Astrocyte of the spinal cord (primary cell): ENCODE measurements at places on chromosomes 1 and 21.
A peak's percentile ranks its signal among the peaks of the same experiment; 100 is the strongest.

GRCh38 chr1:1304331-1305299 lies 3.1 kb downstream of the ACAP3 start:
- peak; percentile 67 for DNase-seq

GRCh38 chr1:246725191-246725590 lies 982 bp downstream of the SCCPDH start:
- DNase-seq = no peak

GRCh38 chr1:28208818-28209441 lies 23.9 kb downstream of the DNAJC8 start:
- peak; percentile 72 for DNase-seq

DNA sequence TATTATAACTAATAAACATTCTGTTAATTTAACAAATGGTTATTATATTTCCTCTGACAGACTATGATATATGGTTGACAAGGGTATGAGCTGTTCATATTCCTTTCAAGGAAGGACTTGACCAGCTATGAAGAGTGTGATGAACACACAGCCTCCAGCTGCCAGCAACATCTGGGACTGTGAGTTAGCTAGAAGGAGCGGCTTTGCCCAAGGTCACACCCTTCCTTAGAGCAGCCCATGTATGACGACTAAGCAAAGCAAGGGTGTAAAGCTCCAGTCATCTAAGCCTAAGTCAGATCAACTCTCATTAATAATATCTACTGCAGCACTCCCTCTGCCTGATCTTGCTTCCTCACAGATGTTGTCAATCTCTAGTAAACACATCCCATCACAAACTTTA lies 355.4 kb downstream of the PLPP3 start:
- DNase-seq = no peak

DNA sequence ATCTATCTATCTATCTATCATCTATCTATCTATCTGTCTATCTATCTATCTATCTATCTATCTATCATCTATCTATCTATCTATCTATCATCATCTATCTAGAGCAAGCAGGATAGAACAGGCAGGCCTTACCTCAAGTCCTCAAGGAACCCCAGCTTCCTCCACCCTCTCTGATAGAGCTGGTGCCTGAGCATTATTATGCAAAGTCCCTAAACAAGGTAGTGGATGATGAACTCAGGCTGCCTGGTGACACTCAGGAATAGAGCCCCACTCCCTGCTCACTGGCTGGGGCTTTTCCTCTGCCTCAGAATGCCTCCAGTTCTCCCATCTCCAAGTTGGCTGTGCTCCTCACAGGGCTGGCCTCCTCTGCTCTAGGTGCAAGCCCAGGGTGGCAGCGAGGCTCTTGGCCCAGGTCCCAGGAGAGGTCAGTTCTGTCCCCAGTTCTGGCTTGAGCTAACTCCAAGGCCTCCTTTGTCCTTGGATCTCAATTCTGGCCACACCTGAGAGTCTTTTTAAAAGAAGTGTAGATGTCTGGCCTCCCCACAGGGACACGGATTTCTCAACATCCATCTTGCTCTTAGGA lies 60.2 kb downstream of the PCP4 start:
- no peak for DNase-seq

- DNase-seq = no peak
Observed at GRCh38 chr1:169100208-169100607, 6.3 kb upstream of the ATP1B1 start.

- no peak for DNase-seq
Observed at GRCh38 chr1:7253988-7254587, 468.8 kb downstream of the CAMTA1 start.

- DNase-seq = no peak
Observed at GRCh38 chr1:5746611-5747425, 245.4 kb downstream of the NPHP4 start.
